ENCODE measurements at places on chromosomes 6 and 20.

GRCh38 chr20:48772183-48772976 lies 55.4 kb downstream of the PREX1 start:
- DNase-seq: no peak

DNA sequence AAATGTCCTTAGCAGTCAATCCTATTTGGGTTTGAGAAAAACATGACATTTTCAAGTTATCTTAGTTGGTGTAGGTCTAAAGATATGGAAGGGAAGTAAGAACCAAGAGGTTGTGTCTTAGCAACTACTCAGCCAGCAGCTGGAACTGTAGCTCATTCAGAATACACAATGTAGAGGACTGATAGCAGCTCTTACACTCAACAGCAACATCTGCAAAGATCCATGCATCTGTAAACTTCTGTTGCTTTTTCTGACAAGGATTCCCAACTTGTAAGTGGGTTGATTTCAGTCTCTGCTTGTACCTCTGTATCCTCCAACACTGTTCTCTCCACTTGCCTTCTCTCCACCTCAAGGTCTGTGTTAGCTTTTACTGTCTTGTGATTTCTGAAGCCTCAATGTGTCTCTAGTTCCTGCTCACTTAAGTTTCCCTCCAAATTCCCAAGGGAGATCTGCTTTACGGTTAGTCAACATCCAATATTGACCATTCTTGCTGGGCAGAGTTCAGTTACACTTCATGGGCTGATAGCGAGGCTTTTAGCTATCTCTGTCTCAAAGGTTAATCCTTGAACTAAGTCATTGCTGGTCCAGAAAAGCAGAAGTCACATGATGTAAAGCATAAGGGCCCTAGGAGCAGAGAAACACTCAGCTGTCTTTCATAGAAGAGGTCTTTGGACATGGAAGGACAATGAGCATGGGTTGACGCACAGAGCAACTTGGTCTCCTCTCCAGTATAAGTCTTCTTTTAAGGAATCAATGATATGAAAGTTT lies 71.6 kb upstream of the LGSN start:
- DNase-seq: no peak

DNA sequence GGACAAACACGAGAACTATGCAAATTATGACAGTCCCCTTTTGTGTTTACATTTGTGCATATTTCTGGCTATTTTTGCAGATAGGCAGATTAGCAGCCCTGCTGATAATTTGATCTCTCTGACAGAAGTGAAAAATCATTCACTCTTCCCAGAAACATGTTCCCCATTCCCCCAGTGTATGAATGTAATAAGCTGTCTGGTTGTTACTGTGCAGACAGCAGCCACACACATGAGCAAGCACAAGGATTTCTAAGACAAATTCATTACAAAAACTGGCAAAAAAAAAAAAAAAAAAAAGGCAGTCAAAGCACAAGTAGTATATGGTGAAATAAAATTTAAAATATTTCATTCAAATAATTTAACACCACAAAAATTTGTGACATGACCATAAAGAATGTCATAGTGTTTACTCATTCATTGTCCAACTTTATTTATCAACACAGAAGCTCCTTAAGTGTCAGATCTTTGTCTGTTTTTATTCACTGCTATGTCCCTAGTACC lies 95.5 kb upstream of the VGLL2 start:
- DNase-seq: no peak

GRCh38 chr6:138586638-138587037 lies 87.3 kb upstream of the NHSL1 start:
- DNase-seq: no peak

DNA sequence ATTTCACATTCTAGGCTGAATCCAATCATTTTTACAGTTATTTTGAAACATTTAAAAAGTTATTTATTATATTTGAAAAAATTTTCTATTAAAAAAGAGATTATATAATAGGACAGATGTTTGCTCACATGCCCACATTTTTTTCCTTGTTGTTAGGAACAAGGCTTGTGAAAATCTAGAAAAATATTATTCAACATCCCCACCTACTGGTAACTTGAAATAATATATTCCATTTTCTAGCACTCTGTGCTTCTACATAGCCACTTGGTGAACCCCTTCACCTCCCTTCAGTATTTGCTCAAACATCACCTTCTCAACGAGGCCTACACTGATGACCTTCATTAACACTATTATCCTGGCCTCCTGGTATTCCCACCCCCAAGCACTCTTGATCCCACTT lies 18.3 kb upstream of the GPRC6A start:
- peak; percentile 64 for DNase-seq

DNA sequence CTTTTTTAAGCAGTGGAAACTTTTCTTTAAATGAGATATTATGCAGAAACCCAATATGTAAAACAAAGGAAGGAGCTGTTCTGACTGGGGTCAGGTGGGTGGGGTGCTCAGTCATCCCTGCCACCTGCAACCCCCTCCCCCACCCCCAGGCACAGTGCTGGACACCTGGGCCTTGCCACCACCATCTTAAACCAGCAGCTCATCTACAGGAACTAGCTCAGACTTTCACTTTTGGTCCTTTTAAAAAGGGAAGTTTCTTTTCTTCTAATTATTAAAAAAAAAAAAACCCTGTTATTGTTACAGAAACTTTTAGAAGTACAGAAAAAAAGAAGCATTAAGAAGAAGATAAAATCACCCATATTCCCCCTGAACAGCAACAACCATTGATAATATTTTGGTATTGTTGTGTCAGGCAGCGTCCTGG lies 37.1 kb downstream of the PPP1R16B start:
- no peak for DNase-seq

DNA sequence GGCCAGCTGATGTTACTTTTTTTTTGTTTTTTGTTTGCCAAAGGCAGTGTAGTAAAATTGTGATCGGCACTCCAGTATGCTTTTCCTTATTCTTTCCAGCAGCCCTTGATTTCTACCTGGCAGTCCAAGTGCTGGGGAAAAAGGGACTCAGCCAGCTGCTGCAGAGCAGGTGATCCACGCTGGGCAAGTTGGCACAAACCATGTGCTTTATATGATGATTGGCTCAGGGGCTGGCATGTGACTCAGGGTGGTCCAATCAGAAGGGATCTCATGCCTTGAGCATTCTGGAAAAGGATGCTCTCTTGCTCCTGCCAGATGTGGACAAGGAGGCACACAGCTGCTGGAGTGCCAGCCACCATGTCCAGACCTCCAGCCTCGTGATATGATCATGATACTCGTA lies 54.5 kb downstream of the SULF2 start:
- no peak for DNase-seq

DNA sequence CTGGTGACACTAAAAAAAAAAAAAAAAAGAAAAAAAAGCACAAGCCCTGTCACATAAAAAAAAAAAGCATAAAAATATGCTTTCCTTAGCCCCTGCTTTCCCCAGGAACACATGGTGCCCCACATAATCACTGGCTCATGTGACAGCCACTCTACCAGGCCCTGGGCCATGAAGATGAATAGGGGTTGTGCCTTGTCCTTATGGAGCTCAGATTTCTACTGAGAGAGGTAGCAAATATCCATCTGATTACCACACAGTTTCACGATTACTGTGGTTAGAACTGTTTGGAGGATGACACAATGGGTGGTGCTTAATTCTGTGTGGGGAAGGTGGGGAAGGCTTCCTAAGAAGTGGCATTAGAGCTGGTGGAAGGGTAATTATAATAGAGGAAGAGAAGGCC lies 9.3 kb downstream of the RAET1E start:
- DNase-seq: peak; percentile 85

DNA sequence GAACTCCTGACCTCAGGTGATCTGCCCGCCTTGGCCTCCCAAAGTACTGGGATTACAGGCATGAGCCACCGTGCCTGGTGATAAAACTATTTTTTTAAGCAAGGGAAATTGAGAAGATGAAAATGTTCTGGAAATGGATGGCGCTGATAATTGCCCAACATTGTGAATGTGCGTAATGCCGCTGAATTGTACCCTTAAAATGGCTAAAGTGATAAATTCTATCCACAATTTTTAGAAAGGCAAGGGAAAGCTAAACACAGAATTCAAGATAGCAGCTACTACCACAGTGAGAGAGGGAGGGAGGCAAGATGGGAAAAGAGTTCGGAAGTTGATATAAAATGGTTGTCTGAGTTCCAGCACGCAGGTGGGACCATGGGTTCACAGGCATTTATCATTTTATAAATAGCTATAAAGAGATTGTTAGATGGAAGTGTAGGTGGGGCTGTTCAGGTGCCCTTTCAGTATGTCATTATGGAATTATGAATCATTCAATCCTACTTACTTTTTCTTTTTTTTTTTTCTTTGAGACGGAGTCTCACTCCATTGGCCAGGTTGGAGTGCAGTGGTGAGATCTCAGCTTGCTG lies 8.3 kb downstream of the RIPOR3 start:
- DNase-seq: no peak

DNA sequence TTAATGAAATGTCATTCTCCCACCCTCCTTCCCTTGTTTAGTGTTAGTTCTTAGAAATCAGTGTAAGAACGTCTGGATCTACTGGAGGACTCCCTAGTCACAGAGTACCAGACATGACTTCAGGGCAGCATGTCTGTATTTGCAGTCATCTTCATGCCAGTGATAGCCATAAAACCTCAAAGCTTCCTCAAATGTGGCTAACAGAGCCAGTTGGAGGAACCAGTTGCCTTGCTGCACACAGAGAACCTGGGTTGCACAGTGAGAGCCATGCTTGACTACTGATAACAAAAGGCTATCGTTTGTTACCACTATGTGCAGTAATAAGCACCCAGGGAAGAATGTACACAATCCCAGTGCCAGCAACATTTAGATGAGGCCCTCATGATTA lies 20.1 kb downstream of the NT5E start:
- DNase-seq: peak; percentile 46

GRCh38 chr6:121770943-121771342 lies 335.5 kb downstream of the GJA1 start:
- DNase-seq: peak; percentile 37

GRCh38 chr6:44772838-44773237 lies 385.3 kb downstream of the CDC5L start:
- no peak for DNase-seq

DNA sequence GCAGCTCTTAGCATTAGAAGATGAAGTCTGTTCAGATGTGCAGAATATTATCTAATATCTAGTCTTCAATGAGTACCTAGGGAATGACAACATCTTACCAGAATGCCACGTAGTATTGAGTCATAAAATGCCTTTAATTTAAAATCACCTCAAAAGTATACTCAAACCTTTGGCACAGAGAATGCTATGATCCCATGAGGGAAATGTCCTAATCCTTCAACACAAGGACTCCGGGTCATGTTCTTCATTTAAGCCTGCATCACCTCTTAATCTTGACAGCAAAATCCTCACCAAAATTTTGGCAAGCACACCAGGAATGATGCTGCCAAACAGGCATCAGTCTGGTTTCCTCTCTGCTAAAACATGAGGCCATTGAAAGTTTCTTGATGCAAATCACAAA lies 23.6 kb upstream of the MARCKS start:
- peak; percentile 86 for DNase-seq

DNA sequence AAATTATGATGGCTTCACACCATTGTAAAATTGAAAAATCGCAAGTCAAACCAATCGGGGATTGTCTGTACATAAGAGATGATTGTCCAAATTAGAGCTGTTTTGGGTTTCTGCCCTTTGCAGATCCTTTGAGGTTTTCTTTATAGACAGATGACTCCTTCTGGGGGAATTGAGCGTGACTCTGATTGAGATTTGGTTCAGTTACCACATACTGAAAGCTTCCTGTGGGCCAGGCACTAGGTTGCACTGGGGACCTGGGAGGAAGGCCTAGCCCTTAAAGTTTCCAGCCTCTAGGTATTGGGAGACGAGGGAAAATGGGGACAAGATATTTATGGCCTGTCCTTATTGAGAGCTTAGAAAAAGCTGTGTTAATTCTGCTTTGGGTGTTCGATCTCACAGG lies 9.2 kb downstream of the VAPB start:
- DNase-seq: no peak

DNA sequence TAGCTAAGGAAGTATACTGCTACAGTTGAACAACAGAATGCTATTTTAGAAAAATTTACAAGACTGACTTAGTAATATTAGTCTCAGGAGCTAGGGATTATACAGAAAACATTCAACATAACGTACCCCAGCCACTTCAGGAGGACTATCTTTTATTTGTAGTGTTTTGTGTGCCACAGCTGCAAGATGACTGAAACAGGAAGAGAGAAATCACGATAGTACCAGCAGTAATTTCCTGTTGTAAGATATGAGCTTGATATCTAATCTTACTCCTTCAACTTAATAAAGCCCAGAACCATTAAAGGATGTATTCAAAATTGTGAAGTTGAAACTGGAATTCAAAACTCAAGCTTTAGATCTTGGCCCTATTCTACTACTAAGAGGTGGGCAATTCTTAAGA lies 42.1 kb downstream of the SLC35A1 start:
- DNase-seq: no peak

DNA sequence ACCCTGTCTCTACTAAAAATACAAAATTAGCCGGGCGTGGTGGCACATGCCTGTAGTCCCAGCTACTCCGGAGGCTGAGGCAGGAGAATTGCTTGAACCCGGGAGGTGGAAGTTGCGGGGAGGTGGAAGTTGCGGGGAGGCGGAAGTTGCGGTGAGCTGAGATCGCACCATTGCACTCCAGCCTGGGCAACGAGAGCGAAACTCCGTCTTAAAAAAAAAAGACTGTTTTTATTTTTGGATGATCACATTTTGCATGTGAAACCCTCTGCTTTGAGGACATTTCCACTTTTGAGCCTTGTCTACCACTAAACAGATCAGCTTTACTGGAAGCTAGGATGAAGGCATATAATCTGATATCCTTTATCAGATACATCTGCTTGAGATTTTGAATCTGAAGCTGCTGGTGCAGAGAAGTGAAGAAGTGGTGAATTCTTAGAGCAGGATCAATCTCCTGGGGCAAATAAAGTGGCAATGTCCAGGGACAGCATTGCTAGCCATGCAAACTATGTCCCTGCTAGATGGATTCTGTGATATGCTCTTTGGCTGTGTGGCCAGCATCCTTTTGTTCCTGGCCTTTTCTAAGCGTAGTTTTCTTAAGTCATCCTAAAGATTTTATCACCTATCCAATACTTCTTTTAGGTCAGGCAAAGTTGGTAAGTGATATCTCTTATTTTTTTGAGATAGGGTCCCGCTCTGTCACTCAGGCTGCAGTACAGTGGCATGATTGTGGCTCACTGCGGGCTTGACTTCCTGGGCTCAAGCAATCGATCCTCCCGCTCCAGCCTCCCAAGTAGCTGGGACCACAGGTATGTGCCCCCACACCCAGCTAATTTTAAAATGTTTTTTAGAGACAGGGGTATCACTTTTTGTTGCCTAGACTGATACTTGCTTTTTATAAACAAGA lies 23.3 kb downstream of the RBL1 start:
- DNase-seq: no peak

- DNase-seq: peak; percentile 32
Observed at GRCh38 chr20:17896771-17897369, 71.7 kb downstream of the SNX5 start.

- peak; percentile 12 for DNase-seq
Observed at GRCh38 chr20:48986899-48987298, 59.2 kb upstream of the CSE1L start.

GRCh38 chr20:47585087-47585747 lies 83.5 kb downstream of the NCOA3 start:
- no peak for DNase-seq

DNA sequence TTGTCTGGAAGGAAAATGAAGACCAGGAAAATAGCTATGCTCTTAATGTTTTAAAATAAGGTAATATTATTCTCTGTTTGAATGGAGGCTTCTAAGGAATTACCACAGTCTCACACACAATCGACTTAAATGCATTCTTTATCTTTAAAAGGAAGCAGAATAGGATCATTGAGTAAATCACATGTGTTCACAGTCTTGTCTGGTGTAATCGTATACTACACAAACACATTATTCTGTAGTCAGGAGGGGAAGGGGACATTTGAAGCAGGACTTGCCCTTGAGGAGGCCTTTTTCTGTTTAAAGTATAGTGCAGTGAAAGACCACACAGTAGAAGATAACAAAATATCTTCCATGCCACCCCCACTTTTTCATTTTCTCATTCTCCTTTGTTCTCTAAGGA lies 20.6 kb upstream of the REV3L start:
- no peak for DNase-seq

All from GM23248 (cell line).